ENCODE measurements at places on chromosomes 4 and X.

- DNase-seq, result no peak
Measured at GRCh38 chr4:57091657-57092162, 18.5 kb downstream of the IGFBP7 start.

- DNase-seq, result peak; percentile 56
Measured at GRCh38 chr4:81919223-81919622, 447.5 kb upstream of the RASGEF1B start.

- no peak for DNase-seq
Measured at GRCh38 chrX:101290957-101291603, at the start of gene TAF7L. Gene TAF7L, minus strand, starts transcription at chrX:101291334. Its CDS starts 3,791 bp downstream, at chrX:101287543.

GRCh38 chrX:19889582-19890342, 2.4 kb upstream of the SH3KBP1 start:
- DNase-seq, result peak; percentile 48

GRCh38 chrX:152641996-152642395, 4.3 kb downstream of the GABRQ start:
- no peak for DNase-seq

DNA sequence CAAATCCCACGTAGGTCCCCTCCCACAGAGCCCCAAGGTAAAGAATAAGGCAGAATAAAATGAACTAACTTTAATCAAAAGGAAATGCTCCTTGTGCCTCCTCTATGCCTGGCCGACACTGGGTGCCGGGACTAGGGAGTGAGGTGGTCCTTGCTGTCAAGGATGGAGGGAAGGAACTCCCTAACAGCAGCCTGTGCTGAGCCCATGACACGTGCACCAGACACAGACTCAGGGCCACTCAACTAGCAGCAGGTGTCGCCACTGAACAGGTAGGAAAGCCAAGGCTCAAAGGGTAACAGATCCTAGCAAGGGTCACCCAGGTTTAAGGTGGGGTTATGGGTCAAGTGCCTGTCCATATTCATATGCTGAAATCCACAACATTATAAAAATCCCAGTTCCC, 29.2 kb downstream of the MSX1 start:
- no peak for DNase-seq

DNA sequence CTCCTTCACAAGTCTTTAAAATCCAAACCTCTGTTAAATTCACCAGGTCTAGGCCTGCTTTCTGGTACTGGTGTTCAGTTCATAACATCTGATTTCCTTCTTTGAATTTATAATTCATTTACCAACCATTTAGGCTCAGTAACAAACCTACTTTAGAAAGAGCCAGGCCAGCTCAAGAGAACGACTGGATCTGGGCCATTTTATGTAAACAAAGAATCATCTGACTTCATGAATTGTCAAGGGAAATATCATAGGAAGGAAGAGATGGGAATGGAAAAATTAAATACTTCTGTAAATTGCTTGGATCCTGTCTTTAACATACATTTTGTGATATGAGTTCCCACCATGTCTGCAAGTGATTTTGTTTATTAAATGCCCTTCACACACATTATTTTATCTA, 36.5 kb downstream of the DCHS2 start:
- no peak for DNase-seq

DNA sequence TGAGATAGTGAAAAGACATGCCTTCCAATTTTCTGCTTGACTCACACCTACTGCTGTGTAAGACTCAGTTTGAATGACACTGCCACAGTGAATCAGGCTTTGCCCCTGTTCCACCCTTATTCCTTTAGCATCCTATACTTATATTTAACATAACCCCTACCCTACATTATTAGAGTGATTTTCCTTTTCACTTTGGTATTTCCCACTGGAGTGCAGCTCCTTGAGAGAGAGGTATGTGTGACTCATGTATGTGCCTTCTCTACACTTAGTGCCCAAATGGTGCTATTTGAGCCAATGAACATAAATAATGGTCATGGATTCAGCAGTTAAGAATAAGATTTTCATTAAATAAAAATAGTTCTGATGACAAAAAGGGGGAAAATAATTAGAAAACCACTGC, 69.5 kb downstream of the RRAGB start:
- no peak for DNase-seq

DNA sequence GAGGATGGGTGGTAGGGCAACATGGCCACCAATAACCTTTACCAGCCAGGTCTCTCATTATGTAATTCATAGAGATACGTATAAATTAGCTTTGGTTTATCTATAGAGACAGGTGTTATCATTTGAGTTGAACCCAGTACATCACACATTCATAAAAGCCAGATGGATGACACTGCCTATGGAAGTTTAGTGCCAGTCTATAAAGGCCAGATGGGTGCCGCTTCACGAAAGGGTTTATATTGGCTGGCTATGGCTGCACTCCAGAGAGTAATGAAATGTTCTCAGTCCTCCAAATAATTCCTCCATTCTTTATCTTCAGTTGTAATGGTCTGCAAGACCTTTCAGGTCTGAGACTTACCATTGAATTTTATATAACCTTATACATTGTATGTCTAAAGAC, 331.9 kb upstream of the NR3C2 start:
- DNase-seq, result no peak

DNA sequence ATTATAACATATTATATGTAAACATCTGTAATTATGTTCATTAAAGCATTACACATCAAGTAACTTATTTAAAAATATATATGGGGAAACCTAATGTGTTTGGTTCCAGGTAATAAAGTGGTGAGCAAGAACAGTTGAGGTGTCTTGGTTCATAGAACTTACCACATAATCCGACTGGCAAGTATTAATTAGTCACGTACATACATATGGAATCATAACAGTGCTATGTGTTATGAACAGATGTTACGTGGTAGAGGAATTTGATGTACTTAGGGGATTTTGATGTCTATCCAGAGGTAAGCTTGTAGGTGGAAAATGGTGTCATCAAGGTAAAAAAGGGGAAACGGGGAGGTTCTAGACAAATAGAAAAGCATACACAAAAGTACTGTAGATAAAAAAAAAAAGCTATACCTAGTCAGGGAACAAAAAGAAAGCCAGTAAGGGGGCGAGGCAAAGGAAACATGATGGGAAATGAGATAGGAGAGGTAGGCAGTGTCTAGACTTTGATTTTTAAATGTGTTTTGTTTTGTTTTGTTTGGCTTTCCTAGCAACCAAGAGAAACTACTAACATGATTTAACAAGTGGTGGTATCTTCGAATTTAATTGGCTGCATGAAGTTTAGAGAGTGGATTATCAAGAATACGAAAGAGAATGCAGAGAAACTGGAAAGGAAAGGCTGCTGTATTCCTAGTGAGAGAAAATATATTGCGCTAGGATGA, 12.6 kb downstream of the DMD start:
- DNase-seq, result no peak

DNA sequence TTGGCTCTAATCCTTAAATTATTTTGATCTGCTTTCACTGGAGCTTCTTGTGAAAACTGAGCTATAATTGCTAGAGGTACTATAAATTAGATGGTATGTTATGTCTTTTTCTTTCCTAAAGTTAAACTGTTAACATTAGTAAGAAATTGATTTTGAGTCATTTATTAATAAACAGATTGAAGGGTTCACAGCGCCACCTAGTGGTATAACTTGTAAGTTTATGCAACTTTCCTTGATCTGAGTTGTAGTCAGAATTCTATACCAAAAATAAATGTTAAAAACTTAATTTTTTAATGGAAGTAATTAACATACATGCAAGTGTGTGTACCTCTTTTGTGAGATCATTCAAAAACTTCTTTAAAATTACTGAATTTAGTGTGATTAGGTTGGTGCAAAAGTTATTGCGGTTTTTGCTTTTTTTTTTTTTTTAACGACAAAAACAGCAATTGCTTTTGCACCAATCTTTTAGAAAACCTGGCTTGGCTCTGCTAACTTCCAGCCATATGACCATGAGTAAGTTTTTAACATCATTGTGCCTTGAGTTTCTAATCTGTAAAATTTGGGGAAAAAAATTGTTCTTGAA, 151.5 kb downstream of the CENPC start:
- peak; percentile 65 for DNase-seq

- no peak for DNase-seq
Measured at GRCh38 chr4:15776871-15777648, 1.1 kb upstream of the CD38 start.

GRCh38 chrX:142428916-142429315, 223.8 kb upstream of the MAGEC2 start:
- no peak for DNase-seq

GRCh38 chrX:102341867-102342266, 94.9 kb downstream of the NXF2 start:
- DNase-seq, result peak; percentile 5

DNA sequence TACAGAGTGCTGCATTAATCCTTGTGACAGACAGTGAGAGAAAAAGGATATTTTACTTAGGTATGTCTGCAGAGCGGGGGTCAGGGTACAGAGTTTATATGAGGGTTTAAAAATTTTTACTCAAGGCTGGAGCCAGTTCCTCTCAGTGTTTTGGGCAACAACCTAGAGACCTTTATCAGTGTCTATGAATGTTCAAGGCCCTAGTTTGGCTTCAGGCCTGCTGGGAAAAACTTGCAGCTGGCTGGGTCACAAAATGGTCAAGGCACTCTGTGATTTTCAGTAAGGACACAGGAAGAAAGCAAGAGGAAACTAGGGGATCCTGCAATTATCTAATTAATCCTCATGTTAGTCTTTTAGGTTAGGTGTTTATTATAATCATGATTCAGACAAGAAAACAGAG, 10.8 kb upstream of the C4orf54 start:
- no peak for DNase-seq

DNA sequence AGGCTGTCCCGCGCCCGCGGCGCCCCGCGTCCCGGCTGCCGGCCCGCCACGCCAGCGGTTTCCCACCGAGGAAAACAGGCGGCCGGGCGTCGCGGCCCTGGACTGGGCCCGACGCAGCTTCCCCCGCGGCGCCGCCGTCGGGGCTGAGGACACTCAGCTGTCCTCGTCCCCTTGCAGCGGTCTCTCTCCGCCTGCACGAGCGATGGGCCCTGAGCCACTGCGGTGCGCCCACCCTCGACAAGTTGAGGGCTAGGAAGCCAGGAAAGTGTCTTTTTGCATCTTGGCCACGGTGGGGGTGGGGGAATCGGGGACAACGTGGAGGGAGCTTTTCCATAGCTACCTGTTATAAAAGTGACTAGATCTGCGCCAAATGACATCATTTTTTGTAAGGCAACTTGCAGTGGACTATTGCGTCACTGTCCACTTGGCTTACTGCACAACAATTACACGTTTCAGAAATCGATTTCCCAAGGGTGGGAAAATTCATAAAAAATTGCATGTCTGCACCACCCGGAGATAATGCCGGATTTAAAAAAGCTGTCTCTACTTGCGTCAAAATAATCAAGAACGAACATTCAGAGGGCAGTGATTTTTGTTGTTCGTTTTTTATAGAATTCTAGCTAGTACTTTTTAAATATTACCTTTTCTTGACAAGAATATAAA, 1.1 kb downstream of the KLHL15 start:
- peak; percentile 61 for DNase-seq

DNA sequence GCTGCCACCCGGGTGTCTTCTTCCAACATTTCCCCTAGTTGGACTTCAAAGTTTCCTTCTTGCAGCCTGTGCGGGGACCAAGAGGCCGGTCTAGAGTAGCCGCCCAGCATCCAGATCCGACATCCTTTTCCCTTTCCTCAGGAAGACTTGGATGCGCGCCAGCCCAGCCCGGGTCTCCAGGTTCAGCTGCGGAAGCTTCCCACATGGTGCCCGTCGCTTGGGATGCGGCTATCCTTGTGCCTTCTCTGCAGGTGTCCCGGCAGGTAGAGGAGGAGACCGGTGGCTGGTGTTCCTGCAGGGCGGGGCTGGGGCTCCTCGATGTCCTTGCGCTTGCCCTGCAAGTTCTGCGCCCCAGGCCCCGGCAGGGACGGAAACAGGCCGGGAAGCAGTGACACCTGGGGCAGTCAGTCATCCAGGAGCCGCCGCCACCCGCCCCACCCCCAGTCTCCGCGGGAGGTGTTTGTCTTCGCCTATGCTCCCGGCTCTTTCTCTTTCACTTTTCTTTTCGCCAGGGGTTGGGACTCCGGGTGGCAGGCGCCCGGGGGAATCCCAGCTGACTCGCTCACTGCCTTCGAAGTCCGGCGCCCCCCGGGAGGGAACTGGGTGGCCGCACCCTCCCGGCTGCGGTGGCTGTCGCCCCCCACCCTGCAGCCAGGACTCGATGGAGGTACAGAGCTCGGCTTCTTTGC, at the start of gene IL15:
Gene IL15 (plus strand): TSS at position 502 of the 689 bp plus-strand sequence. CDS start 82,882 bp downstream, outside the sequence.
- peak; percentile 72 for DNase-seq

- no peak for DNase-seq
Measured at GRCh38 chr4:29259556-29259955, 1460.6 kb upstream of the PCDH7 start.

GRCh38 chr4:143396695-143397094, 60.0 kb downstream of the GAB1 start:
- no peak for DNase-seq

- no peak for DNase-seq
Measured at GRCh38 chrX:141642979-141643378, 53.5 kb downstream of the SPANXA2 start.

DNA sequence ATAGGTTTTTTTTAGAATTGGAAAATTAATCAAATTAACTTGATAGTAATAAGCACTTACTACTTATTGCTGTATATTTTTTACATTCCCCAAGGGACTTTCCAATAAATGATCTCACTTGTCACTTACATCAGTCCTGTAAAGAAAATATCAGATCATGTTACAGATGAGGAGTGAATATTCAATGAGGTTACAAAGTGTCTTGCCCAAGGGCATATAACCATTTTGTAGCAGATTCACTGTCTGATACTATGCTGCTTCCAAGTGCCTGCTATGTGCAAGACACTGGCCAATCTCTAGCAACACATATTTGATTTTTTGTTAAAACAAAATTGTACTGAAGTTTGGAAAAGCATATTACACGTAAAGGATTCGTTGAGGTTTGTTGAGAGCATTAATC, 1287.7 kb downstream of the FAM133A start:
- no peak for DNase-seq

DNA sequence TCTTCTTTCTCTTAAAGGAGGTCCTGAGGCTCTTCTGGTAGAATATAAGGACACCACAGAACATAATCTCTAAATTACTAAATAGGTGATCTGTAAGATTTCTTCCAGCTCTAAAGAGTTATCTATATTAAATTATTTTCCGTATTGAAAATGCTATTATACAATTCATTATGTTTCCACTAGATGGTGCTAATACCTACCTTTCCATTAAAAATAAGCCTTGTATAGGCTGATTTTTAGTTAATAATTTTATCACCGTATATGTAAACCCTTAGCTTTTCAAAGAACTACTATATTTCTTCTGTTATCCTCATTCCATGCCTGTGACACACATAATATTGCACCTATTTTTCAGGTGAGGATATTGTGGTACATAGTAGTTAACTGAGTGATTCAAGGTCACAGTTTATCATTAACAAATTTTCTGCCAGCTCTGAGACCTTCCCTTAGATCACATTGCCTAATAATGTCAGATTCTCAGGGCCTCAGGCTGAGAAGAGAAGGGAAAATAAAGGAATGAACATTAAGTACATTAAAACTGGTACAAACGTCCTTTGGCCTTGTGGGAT, 138.8 kb downstream of the TEX11 start:
- DNase-seq, result peak; percentile 2

DNA sequence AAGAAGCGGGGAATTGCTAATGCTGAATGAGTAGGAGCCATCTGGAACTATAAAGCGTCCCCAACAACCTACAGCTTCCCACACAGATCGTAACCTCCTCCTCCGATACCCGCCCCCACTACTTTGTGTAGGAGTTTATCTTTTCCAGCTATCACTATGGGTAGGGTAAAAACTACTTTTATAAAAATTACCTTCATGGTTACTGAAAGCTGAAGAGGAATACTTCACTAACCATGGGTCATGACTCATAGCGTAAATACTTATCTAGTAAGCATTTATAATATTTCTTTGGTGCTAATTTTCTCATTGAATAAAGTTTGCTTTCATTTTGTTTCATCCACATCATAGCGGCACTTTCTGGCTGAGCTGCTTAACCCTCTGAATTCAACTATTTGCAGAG, 79.4 kb upstream of the TNIP3 start:
- DNase-seq, result no peak

All from common myeloid progenitor, CD34-positive (primary cell).